ENCODE measurements at places on chromosomes 11 and 22.

GRCh38 chr11:64859542-64860414 is 15.3 kb upstream of the CDC42BPG start:
- DNase-seq, result no peak

DNA sequence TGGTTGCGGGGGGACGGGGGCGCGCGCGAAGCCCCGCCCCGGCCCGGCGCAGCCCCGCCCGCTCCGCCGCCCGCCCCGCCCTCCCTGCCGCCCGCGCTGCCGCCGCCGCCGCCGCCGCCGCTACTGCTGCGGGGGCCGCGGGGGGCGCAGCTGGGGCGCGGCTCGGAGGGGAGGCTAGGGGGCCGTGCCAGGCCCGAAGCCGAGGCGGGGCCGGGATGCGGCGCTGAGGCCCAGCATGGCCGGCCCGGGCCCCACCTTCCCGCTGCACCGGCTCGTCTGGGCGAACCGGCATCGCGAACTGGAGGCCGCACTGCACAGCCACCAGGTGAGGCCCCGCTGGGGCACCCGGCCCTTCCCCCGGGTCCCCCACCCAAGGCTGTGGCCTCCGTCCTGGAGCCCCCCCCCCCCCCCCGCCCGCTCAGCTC is at the start of gene ANKRD13D:
Gene ANKRD13D, plus strand, starts transcription at position 78 of the 425 bp plus-strand sequence. Its CDS starts 158 bp downstream, at position 236.
- DNase-seq, result no peak

- no peak for DNase-seq
Measured at GRCh38 chr11:76706667-76707066, 36.1 kb upstream of the LRRC32 start.

- peak; percentile 67 for DNase-seq
Measured at GRCh38 chr11:5684646-5685362, at the start of gene TRIM5. Gene TRIM5, minus strand, starts transcription at chr11:5685074. Its CDS starts 4,897 bp downstream, at chr11:5680177.

DNA sequence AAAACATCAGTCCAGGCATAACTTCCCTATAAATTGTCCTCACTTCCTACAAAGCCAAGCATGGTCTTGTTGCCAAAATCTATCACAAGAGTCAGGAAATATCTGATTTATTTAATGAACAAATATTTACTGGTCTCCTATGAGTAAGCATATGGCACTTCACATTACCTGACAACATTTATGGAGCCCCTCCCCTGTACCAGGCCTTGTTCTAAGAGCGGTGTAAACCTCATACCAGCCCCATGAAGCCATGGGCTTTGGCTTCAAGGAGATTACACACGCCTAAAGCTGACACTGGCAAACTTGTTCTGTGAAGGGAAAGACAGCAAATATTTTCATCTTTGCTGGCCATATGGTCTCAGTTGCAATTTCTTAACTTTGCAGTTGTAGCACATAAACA is 43.0 kb upstream of the EIF3D start:
- DNase-seq, result no peak

DNA sequence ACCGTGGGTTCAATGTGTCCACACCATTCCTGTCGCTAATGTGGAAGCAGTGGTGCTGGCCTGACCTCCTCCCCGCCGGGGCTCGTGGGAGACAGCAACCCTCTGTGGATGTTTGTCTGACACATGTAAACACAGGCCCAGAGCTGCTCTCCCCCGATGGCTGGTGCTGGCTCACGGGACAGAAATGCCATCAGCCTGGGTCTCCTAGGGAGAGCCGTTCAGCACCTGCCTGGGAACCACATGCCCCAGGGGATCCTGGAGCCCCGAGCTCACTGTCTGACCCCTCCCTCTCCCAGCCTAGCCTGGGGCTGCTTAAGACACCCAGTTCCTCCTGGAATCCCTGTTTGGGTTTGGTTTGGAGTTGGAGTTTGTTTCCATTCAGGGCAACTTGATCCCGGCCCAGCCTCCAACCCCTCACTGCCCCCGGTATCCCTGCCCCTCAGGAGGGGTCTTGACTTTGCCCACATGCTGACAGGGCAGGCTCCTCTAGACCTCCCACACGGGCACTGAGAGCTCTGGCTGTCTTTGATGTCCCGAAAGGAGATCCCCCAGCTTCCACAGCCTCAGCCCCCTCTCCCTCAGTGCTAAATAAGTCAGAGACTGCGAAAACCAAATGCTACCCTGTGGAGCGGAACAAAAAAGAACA is 50.9 kb upstream of the WNT11 start:
- no peak for DNase-seq

- DNase-seq, result no peak
Measured at GRCh38 chr22:48135592-48135991, 1373.1 kb downstream of the TBC1D22A start.

DNA sequence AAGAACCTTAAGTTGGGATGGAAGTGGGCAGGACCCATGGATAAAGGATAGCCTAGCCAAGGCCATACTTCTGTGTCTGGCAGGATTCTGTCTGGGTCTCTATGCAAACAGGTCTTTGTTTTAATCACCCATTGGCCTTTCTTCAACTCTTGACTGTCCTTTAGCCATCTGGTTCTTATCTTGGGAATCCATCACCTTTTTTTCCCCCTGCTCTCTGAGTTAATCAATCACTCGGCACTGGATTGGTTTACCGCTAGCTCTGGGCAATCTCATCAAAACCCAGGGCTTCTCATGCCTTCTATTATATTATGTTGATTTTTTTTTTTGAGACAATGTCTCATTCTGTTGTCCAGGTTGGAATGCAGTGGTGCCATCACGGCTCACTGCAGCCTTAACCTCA is 1.8 kb upstream of the RNF169 start:
- DNase-seq, result no peak

- no peak for DNase-seq
Measured at GRCh38 chr11:22583963-22584492, 41.6 kb downstream of the FANCF start.

DNA sequence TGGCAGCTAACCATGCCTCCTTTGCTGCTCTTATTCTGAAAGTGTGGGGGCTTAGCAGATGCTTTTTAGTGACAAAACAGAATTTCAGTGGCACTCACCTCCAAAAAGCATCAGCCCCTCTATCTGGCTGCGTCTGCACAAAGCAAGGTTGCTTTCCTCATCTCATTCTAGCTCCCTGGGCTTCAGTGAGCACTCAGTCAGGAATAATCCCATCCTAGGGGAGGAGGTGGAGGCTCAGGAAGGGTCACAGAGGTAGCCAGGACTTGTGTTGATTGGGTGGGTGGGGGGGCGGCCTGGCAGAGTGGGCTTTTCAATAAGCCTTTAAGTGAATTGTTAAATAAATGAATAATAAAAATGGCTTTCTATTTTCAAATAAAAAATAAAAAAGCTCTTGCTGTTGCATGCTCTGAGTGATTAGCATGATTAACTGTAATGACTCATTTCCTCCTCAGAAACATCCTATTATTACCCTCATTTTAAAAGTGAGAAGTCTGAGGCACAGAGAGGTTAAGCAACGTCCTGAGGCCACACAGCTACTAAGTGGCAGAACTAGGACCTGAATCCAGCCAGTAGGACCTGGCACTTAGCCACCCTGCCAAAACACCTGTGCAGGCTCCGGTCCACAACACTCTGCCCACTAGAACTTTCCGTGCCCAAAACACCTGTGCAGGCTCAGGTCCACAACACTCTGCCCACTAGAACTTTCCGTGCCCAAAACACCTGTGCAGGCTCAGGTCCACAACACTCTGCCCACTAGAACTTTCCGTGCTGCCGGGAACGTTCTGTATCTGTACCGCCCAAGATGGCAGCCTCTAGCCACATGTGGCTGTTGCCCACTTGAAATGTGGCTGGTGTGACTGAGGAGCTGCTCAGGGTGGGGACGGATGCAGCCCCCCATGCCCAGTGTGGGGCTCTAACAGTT is 5.5 kb downstream of the B3GAT1 start:
- DNase-seq, result no peak

DNA sequence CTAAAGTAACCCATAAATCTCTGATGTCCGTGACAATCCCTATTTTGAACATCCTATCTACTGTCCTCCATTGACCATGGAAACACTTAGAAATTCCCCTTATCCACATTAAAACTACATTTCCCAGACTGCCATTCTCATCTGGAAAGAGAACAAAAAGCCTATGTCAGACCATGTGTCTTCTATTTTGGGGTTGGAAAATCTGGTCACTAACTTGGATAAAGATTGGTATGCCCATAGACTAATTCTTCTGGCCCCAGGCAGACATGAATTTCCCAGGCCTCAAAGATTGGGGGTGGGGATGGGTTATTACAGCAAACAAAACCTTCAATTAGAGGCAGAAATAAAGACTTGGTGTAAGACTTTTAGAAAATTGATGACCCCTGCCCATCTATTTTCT is 30.9 kb upstream of the CREB3L1 start:
- DNase-seq, result no peak

GRCh38 chr11:57868491-57868890 is 106.9 kb downstream of the CTNND1 start:
- no peak for DNase-seq

DNA sequence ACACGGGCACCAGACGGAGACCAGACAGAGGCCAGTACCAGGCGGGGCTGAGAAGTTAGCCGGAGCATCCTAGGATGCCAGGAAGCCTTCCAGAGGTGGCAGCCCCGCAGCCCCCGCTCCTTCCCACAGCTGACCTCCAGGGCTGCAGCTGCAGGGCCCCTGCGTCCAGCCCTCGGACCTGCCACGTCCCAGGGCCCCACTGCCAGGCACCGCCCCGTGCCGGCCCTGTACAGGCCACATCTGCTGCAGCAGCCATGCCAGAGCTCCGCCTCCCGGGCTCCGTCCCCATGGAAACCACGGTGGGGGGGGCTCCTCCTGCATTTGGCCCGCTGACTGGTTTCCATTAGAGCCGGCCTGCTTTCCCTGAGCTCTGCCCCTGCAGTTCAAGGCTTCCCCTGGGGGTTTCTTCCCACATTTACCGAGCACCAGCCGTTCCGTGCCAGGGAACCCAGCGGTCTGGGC is 62.5 kb upstream of the PPARA start:
- DNase-seq, result no peak

GRCh38 chr22:23107487-23108248 is 34.1 kb downstream of the RSPH14 start:
- no peak for DNase-seq

DNA sequence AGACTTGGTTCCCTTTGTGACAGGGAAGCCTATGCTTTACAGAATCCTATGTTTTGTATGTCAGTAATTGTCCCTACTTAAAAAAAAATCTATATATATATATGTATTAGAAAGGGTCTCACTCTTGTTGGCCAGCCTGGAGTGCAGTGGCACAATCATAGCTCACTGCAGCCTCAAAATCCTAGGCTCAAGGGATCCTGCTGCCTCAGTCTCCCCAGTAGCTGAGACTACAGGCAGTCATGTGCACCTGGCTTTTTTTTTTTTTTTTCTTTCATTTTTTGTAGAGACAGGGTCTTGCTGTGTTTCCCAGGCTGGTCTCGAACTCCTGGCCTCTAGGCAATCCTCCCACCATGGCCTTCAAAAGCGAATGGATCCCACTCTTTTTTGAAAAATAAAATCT is 2.1 kb upstream of the NEAT1 start:
- no peak for DNase-seq

- no peak for DNase-seq
Measured at GRCh38 chr22:20166703-20167102, 15.8 kb upstream of the CCDC188 start.

- DNase-seq, result no peak
Measured at GRCh38 chr11:45641961-45642360, 23.5 kb downstream of the CHST1 start.

DNA sequence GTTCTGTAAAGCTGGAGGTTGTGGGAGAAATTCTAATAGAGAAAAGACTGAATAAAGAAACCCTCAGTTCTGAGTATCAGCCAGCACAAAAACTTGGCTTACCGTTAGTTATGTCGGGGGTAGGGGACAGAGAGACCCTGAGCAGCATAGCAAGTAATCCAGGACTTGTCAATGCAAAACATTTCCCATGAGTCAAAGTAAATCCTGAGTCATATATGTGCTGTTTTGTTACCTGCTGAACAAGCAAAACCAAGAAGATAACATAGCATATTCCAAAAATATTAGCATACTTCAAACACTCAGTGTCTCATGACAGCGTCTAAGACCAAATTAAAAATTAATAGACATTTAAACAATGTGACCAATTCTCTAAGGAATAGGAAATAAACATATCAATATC is 75.1 kb upstream of the LUZP2 start:
- DNase-seq, result no peak

GRCh38 chr22:20748731-20749428 is 25.0 kb upstream of the SERPIND1 start:
- no peak for DNase-seq

DNA sequence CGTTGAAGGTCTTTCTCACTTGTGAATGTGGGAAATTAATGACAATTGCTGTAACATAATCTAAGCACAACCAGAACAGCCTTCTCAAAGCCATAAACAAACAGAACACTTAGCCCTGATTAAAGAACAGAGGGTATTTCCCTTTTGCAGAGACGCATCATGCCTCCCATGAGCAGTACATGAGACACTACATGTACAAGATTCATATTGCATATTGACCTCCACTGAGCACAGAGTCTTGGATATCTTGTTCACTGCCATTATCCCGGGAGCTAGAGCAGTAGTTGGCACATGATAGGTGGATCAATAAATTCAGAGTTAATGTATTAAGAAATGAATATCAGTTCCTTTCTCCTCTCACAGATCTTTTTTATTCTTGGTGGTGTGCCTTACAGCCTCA is 1194.3 kb upstream of the TENM4 start:
- DNase-seq, result no peak

- no peak for DNase-seq
Measured at GRCh38 chr11:74672956-74673692, 58.1 kb downstream of the CHRDL2 start.

DNA sequence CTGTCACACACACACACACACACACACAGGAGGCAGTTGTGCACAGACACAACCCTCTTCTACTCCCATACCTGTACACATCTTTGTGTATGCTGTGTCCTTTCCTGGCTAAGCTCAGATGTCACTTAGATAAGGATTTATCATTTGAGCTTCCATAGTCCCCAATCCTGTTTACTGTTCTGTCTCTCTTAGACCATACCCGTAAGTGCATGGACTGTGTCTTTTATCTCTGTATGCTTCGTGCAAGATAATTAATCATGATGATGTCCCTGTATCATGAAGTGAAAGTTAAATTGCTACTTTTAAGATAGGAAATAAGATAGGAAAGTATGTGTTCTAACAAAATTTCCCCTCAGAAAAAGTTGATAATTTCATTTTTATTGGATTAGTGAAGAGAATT is 30.3 kb downstream of the PRMT3 start:
- DNase-seq, result no peak

GRCh38 chr11:75874684-75875341 is 59.8 kb downstream of the UVRAG start:
- no peak for DNase-seq

GRCh38 chr11:45146072-45147016 is at the start of gene PRDM11:
Gene PRDM11, plus strand, starts transcription at chr11:45146639. Its CDS starts 35,128 bp downstream, at chr11:45181767.
- DNase-seq, result no peak

DNA sequence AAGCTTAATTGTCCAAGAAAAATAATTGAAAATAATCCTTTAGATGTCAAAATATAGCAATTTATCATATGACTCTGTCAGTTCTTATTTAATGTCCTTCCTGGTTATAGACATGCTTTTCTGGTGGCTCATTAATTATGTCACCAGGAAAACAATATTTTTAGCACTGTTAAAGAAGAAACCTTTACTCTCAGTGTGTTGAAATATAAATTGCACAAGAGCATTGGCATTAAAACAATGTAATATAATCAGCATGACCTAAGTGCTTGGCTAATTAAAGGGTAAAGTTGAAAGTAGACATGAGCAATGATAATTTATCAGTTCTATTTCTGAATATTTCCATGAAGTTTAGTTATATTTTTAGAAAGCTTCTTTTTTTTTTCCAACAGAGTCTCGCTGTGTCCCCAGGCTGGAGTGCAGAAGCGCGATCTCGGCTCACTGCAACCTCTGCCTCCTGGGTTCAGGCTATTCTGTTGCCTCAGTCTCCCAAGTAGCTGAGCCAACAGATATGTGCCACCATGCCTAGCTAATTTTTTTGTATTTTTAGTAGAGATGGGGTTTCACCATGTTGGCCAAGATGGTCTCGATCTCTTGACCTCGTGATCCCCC is 232.3 kb downstream of the JRKL start:
- DNase-seq, result no peak

Measured in activated naive CD4-positive, alpha-beta T cell (primary cell).